Thyroid gland (tissue), 4 donors: ENCODE measurements at places on chromosomes 6 and 20. TPM values are rescaled to one million over a fixed set of nuclear protein-coding genes. Genes with fewer than 3 reads are reported as not detected.

Gene COX4I2
- total RNA-seq, result 3.1 TPM

Gene COL19A1
- not detected for total RNA-seq

Gene CCN6
- total RNA-seq, result 0.33 TPM

Gene CSNK2B
- 189 TPM for total RNA-seq

Gene OXT
- total RNA-seq, result not detected

Gene OR12D3
- total RNA-seq, result not detected

Gene SLC17A3
- not detected for total RNA-seq

Gene ZBTB22
- total RNA-seq, result 30.3 TPM
